ENCODE measurements at places on chromosomes 3 and 15. TPM values are rescaled to one million over a fixed set of nuclear protein-coding genes. Genes with fewer than 3 reads are reported as not detected.

FAM219B gene
- total RNA-seq, result 56.0 TPM

ACTRT3 gene
- 3.7 TPM for total RNA-seq

PFKFB4 gene
- 14.4 TPM for total RNA-seq

BCL2A1 gene
- total RNA-seq, result 4.9 TPM

Measured in uterine smooth muscle cell (primary cell).